ENCODE measurements at places on chromosomes 2 and 18.

- no peak for DNase-seq
Observed at GRCh38 chr18:28032177-28032576, 144.8 kb downstream of the CDH2 start.

DNA sequence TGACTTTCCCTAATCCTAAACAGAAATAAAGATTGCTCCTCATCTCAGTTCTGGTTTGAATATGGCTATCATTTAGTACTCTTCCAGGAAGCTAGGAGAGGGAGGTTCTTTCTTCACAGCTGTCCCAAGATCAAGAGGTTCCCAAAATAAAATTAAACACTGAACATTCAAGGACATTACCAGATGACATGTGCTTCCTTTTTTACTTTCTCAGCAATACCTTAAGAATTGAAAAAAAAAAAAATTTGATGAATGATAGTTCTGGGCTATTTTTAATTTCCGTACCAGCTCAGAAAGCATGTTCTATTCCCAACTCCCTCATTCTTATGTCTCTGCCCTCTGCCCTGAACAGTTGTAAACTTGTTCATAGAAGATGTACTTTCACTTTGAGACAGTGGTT lies 61.7 kb upstream of the MYL1 start:
- no peak for DNase-seq

GRCh38 chr2:234333168-234334130 lies 163.4 kb downstream of the ARL4C start:
- no peak for DNase-seq

GRCh38 chr2:196719110-196719872 lies 79.8 kb downstream of the CCDC150 start:
- DNase-seq, result no peak

- DNase-seq, result no peak
Observed at GRCh38 chr2:70044290-70045040, 42.8 kb upstream of the PCBP1 start.

DNA sequence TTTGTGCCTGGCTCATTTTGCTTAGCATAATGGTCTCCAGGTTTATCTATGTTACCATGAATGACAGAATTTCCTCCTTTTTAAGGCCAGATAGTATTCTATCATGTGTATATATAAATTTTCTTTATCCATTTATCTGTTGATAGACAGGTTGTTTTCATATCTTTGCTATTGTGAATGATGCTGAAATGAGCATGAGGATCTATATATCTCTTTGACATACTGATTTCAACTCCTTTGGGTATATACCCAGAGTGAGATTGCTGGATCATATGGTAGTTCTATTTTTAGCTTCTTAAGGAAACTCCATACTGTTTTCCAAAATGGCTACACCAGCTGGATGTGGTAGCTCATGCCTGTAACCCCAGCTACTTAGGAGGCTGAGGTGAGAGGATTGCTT lies 86.4 kb upstream of the LTBP1 start:
- DNase-seq, result no peak

GRCh38 chr18:62438018-62438329 lies 84.9 kb upstream of the ZCCHC2 start:
- DNase-seq, result no peak

- no peak for DNase-seq
Observed at GRCh38 chr18:37397814-37398213, 167.8 kb downstream of the CELF4 start.

DNA sequence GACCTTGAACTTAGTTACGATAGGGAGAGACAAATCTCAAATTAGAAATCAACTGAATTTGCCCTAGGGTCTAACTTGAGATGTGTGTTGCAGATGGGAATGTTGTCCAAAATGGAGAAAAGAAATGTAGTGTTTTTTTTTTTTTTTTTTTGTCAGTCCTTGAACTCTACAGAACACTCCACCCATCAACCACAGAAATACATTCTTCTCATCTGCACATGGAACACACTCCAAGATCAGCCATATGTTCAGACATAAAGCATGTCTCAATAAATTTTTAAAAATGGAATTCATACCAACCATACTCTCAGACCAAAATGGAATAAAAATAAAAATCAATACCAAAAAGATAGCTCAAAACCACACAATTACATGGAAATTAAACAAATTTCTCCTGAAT lies 526.5 kb downstream of the FBXO15 start:
- DNase-seq, result no peak

DNA sequence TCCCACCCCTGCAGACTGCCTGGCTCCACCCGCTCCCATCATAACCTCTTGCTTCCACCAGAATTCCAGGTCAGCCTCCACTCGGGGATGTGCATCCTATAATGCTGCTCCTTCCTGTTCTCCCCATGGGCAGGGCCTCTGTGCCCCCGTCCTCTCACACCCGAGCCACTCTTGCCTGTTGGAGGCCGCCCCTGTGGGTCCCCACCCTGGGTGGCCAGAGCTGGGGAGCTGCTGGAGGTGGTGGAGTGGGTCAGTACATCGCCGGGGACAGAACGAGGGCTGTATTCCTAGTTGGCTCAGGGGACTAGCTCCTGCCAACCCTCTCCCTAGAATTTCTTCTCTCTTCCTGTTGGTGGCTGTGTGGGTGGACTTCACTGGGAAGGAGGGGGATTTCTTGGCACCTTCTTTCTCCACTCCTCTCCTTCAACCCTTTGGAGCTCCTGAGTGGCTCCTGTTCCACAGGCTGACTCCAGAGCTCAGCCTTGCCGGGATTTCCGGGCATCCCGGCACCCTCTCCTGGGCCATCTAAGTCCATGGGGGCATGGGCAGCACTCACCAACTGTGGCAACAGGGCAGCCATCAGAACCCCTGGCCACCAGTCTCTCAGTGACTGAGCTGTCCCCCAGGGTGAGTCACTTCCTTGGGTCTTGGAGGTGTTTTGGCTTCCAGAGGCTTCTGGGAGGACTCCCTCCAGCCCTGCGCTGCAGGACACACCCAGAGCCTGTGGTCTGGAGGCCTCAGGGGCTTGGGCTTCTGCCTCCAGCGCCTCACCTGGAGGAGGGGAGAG lies 88.2 kb upstream of the MCFD2 start:
- no peak for DNase-seq

DNA sequence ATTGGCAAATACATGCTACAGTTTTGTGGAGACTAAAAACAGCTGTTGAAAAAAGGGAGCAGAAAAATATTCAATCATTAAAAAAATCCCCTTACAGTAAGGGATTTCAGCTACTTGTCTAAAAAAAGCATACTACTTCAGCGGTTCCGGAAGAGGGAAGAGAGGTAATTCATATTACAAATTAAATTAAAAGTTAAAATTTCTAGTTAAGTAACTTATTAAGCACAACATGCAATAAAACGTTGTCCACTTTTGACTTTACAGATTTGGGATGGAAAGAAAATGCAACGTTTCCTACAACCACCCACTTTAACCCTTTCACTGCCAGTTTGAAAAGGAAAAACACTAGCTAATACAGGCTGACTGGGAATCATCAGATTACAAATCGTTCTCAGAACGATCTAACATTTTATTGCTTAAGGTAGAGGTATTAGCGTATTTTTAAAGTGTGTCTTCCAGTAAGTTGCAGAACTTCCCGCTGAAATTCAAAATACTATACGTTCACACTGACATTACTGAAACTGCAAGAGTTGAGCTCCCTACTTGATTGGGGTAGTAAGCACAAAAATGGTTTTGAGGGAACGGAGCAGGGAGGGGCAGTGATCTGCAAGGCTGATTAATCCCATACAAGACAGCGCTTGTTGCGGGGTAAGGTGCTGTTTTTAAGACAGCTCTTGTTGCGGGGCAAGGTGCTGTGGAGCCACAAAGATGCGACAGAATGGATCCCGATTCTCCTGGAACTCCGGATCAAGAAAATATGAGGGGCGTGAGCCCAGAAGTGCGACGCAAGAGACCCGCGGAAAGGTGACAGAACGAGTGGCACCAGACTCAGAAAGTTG lies 743 bp downstream of the HADHA start:
- no peak for DNase-seq

- no peak for DNase-seq
Observed at GRCh38 chr18:70165936-70166335, 39.6 kb downstream of the RTTN start.

- DNase-seq, result no peak
Observed at GRCh38 chr2:178188466-178188865, 5.8 kb upstream of the OSBPL6 start.

DNA sequence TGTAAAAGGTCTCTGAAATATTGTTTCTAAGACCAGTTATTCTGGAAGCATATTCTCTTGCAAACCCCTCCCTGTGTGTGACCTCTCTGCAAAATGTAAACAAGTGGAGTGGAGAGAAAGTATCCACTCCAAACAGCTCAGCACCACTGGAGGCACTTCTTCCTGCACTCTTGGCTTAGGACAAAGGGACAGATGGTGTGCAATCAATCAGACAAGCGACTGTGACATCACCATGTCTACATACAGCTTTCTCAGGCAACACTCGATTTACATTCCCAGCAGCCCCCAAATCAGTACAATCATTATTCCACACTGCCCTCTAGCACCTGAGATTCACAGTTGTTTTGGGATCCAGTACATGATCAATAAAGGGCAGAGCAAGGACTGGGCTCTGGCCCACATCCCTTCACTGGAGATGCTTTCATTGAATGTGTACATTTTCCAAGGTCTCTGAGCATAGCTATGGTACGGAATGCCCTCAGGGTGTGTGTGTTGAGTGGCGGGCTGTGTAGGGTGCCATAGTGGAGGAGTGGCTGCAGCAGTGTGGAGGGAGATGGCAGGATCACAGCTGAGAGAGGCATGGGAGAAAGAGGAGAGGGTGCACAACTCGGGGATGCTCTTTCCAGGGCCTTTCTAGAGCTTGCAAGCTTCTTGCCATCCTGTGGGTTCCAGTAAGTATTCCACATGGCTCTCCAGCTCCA lies 311.8 kb upstream of the ST6GAL2 start:
- DNase-seq, result no peak
